ENCODE measurements at places on chromosomes 3 and 15.

GRCh38 chr15:78540871-78541743, 863 bp downstream of the PSMA4 start:
- no peak for DNase-seq

DNA sequence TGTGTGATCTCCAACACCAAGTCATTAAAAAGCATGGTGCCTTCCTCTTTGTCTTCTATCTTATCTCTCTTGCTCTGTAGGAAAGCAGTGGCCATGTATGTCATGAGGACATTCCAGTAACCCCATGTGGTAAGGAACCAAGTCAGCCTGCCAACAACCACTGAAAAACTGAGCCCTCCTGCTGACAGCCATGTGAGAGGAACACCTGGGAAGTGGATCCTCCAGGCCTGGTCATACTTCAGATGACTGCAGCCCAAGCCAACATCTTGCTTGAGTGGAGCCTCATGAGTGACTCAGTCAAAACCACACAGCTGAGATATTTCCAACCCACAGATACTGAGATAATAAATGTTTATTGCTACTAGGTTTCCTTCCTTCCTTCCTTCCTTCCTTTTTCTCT, 597.3 kb downstream of the ZIC1 start:
- DNase-seq = no peak

GRCh38 chr3:146554151-146554760, 9.8 kb upstream of the PLSCR1 start:
- DNase-seq = no peak

- DNase-seq = no peak
These were observed 190.5 kb upstream of the NECTIN3 start for GRCh38 chr3:110881069-110881468.

DNA sequence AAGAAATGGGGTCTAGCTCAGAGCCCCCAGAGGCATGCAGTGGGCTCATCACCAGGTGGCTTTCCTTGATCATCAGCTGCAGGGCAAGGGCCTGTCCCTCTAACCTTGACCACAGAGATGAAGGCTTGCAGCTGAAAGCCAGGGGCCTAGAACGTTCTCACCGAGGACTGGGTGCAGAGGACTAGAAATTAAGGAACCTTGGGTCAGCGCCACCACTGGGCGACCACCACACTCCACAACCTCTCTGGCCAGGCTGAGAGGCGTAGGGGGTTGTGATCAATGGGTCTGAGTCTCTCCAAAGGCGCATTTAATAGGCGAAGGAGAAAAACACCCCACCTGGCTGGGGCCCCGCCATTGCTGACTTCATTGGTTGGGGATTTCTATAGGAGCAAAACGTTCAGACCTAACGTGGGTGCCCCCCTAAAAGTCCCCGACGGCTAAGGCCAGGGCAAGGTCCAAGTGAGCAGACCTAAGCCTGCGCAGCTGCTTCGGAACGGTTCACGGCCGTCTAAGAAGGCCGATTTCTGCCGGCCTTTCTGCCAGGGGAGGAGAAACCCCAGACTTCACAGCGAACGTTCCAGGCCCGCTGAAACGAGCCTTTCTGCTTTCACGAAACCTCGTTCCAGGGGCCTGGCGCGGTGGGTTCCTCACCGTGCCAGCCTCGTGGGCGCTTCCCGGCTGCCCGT, 915 bp downstream of the BCL2L10 start:
- DNase-seq = no peak

DNA sequence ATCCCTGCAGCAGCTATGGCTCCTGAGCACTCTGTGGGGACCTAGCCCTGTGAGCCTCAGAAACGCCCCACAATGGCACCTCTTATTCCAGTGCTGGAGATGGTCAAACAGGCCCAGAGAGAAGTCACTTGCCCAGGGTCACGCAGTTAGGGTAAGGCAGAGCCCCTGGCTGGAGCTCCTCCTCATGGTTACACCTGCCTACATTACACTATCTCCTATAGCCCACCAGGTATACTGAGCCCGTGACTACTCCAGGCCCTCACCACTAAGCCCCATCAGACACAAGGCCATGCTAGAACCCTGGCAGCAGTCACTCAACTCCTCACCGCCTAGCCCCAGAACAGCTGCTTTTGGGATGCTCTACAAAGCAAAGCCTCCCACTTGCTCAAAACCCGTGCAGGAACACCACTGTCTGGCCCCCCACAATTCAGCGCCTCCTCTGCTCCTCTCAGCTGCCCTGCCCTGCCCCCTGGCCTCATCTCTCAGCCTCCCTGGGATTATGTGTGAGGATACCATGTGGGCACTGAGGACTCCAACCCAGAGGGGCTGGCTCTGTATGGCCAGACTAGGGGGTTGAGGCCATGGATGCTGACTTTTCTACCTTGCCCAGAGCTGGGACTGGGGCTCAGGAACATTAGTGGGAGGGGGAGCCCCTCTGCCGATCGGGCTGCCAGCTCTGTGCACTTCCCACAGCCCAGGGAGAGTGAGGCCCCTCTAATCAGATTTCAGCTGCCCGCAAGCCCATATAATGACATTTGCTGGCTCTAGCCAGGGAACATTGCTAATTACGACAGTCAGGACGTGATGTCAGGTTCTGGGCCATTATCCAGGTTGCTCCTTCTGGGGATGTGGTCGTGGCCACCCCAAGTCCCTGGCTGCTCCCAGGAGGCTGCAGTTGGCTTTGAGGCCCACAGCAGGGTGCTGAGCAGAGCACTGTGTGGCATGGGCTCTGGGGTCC, 4.0 kb downstream of the NT5DC2 start:
- no peak for DNase-seq

GRCh38 chr3:97417-98258, 98.9 kb upstream of the CHL1 start:
- no peak for DNase-seq

DNA sequence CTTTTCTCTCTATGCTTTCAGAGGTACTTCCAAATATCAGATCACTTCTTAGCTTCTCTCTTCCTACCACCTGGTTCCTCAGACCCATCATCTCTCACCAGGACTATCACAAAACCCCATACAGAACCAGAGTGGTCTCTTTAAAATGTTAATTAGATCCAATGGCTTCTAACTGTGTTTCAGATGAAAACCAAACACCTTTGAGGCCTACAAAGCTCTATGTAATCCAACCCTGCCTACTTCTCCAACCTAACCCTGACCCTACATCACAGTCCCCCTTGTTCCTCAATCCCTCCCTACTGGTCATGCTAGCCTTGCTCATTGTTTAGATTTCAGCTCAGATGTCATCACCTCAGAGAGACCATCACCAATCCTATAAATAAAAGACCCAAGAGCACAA, 34.8 kb downstream of the SUMF1 start:
- no peak for DNase-seq

DNA sequence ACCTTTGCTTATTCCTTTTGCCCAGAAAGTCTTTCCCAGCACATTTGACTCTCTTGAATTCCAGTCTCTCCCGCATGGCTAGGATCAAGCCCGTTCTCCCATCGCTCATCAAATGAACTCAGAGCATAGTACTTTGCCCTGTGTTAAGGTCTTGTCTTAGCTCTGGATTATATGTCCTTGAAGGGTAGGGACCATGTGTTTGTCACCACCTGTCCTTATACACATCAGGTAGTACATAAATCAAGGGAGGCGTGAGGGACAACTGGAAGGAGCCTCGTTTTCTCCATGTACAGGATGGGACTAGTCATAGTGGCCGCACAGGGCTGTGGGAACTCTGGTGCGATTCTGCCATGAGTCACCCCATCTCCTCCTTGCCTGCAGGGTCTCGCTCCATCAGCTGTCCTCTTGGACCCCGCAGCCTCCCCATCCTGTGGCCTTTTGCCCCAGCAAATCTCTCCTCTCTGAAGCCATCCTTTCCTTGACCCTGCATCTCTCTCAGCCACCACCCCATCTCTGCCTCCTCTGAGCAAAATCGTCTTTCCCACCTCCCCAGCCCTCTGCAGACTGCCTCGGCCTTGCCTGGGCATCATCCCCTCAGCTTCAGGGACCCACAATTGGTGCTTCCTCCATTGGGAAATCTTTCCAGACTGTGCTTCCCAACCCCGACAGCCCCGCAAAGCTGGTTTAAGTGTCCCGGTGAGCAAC, 33.4 kb upstream of the RAB6B start:
- DNase-seq = no peak

- DNase-seq = peak; percentile 61
These were observed 25.1 kb upstream of the CSTA start for GRCh38 chr3:122299872-122300460.

Data from naive thymus-derived CD8-positive, alpha-beta T cell (primary cell).